Gastrocnemius medialis (tissue), 4 donors: ENCODE measurements at places on chromosomes 2 and 18.

DNA sequence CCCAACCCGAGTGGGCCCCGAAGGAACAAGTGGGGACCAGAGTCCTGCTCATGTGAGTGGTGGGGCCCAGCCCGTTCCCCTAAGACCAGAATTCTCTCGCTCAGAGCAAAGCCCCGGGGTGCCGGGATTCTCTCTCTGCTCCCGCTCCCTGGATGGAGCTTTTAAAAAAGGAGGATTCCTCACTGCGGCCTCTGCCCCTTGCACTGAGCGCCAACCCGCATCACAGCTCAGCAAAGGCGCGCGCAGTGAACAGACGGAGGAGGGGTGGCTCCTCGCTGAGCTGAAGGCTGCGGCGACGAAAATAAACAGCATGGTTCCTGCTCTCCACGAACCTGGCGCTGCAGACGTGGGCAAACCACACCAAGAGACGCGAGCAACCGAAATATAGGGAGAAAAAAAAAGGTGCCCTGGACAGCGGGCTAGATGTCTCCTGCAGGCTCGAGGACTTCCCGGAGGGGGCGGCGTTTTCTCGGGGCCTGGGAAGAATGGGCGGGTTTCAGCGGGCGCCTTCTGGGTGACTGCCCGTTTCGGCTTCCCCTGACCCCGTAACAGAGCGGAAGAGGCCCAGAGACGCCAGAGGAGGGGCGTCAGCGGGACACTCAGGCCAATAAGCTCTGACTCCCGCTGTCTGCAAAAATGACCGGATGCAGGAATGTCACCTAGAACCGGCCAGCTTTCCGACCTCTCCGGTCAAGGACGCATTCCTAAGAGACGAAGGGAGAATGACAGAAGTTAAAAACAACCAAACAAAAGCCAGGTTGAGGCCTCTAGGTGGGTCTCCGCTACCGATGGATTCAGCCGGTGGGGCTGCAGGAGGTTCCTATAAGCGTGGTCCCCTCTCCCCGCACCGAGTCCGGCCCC lies 819 bp upstream of the KLF11 start:
- peak; percentile 61 for DNase-seq

- DNase-seq = no peak
Observed at GRCh38 chr18:62614494-62614893, 91.7 kb downstream of the ZCCHC2 start.

DNA sequence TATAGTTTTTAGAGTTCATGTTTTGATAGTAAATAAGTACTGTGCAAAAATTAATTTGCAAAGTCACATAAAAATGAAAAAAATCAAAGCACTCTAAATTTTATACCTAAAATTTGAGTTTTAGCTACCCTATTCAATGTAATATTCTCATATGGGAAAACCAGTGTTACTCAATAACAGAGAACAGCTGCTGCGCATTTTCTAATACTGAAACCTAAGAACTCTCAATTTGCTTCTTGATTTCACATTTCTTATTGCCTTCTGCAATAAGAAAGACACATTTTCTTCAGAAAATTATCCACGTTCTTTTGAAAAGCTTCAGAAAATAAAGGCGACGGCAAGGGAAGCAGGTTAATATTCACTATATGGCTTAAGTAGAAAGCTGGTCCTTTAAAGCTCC lies 199.1 kb upstream of the CCDC150 start:
- DNase-seq = no peak

DNA sequence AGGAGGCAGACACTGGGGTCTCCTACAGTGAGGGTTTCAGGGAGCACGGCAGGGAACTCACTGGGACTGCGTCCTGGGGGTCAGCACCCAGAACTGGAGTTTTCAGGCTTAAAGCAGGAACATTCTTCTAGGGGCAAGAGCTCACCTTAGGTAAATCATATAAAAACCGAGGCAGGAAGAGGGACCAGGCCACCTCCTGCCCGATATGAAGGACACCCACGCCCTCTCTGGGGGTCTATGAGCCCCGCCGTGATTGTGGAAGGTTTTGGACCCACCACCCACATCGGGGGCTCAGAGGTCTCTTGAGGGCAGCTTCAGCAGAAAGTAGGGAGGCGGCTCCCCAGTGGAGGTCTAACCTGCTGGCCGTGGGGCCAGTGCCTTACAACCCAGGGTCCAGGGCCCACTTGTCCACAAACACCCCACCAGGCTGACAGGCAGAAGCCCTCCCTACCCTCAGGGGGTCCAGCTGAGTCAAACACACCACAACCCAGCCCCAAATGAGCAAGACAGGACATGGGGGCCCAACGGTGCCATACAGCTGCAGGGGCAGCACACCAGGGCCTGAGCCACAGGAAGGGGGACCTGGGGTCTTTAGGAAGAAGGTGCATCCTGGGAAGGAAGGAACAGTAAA lies 25.3 kb downstream of the CROCC2 start:
- DNase-seq = peak; percentile 0

GRCh38 chr2:159272156-159272555 lies 14.3 kb downstream of the WDSUB1 start:
- no peak for DNase-seq

GRCh38 chr2:69046221-69046662 lies 33.3 kb downstream of the ANTXR1 start:
- no peak for DNase-seq

DNA sequence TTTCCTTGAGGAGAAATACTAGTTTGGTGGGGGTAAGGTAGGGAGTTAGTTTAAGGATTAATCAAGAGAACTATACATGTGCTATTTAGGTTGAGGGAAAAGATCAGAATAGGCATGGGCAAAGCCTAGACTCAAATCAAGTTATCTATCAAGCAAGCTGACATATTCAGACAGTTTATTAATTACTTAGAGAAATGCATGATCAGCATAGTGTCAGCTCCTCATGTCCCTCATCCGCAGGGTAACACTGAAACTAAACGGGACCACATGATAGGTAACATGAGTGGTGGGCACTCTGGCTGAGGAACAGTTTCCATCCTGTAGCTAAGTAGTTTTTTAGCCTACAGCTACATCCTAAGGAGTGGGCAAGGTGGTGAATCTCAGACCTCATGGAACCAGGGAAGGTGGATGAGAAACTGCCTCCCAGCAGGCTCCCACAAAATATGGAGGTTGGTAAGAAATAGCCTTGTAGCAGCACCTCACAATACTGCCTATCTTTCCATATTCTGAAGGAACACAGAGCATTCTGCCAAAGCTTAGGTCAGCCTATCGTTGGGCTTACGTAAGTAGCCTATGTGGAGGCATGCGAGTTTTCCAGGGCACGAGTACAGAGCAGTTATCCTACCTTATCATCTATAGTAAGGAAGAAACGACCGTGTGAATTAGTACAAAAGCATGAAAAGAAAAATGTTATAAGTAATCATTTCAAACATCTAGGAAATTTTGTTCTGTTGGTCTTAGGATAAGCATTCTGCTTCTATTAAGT lies 18.4 kb downstream of the ZC3H6 start:
- DNase-seq = no peak

DNA sequence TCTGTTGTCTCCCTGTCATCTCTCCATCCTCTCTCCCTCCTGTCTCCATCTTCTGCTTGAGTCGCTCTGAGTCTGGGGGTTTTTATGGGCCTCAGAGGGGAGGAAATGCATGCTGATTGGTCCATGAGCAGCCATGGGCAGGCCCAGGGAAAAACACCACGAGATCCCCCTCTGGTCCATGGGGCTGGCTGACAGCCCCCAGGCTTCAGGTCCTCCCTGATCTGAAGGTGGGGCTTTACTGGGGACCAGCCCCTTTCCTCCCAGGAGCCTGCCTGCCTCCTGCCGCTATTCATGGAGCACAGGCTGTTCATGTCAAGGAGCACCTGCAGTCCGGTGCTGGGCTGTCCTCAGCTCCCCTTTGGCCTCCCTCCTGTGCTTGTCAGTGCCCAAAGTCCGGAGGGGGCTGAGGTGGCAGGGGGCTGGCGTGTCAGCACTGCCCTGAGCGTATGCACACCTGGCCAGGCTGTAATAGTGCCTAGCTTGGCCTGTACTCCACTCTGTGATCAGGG lies 59.6 kb upstream of the DLX2 start:
- DNase-seq = no peak

DNA sequence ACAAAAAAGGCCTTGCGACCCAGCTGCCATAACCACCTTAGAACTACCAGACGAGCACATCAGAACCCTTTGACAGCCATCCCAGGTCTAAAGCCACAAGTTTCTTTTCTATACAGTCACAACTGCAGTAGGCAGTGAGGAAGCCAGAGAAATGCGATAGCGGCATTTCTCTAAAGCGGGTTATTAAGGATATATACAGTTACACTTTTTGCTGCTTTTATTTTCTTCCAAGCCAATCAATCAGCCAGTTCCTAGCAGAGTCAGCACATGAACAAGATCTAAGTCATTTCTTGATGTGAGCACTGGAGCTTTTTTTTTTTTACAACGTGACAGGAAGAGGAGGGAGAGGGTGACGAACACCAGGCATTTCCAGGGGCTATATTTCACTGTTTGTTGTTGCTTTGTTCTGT lies 48.8 kb downstream of the FEZ2 start:
- DNase-seq = no peak

GRCh38 chr18:62165583-62165982 lies 21.3 kb downstream of the PIGN start:
- DNase-seq = no peak

DNA sequence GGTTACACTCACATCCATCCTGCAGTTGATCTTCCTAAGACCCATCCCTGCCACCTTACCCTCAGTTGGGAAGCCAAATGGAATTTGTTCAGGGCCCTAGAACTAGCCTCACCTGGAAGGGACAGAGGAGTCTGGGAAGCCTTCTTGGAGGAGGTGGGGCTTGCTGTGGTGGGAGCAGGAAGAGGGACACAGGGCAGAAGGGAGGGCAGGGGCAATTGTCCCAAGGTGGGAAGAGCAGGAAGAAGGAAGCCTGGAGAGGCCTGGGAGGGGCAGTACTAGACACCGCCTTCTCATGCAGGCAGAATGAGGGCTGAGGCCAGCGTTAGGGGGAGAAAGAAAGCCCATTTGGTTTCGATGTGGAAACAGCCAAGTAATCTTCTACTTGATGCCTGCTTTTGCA lies 34.1 kb upstream of the ASPRV1 start:
- DNase-seq = no peak

DNA sequence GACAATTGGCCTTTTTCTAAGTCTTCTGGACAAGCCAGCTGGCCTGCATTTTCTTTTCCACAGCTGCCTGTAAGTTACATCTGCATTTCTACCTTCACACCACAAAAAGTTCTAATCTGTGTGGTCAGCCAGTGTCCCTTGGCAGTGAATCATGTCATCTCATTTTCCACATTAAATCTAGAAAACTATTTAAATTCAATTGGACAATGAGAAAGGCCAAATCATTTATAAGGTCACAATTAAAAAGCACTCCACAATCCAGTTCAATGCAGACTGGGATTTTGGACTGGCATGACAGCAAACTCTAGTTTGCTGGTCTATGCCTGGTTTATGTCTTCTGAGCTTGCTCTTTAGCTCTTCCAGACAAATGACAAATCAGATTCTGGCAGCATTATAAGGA lies 494.2 kb upstream of the SPHKAP start:
- no peak for DNase-seq

GRCh38 chr18:57659460-57660102 lies 37.9 kb upstream of the NARS1 start:
- no peak for DNase-seq

GRCh38 chr2:217652761-217653639 lies 349.8 kb downstream of the TNS1 start:
- peak; percentile 74 for DNase-seq

- DNase-seq = no peak
Observed at GRCh38 chr2:58571181-58571852, 330.2 kb upstream of the FANCL start.

- no peak for DNase-seq
Observed at GRCh38 chr2:26562811-26563645, 78.1 kb downstream of the CIB4 start.

DNA sequence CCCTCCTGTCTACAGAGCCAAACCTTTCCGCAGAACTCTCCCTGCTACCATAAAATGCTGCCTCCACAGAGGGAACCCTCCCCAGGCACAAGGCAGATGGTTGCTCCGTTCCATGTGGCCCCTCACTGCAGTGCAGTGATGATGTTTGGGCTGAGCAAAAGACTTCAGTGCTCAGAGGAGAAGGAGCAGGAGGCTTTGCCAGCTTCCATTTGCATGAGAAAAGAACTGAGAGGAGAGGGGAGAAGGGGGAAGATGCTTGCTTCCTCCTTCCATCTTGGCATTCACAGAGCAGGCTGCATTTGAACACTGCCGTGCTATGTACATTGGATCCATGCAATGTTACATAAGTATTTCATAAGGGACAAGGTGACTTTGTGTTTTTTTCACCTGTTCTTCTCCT lies 46.6 kb upstream of the TMEM200C start:
- no peak for DNase-seq

- DNase-seq = no peak
Observed at GRCh38 chr18:70553936-70554260, 265.1 kb downstream of the SOCS6 start.

DNA sequence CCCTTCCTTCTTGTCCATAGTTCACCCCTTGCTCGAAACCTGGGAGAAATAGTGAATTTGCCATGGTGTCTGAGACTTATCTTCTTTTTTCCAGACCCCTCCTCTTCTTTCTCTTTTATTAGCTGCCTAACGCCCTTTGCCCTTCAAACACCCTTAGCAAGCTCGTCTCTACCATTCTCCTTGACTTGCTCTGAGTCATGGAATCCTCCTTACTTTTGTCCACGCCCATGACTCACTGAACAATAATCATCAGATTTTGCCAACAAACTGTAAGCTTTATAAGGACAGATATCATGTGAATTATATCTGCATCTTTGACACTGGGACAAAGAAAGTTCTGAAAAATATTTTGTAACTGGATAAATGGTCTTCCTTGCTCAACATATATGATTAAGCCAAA lies 67.1 kb upstream of the CNTNAP5 start:
- DNase-seq = no peak

DNA sequence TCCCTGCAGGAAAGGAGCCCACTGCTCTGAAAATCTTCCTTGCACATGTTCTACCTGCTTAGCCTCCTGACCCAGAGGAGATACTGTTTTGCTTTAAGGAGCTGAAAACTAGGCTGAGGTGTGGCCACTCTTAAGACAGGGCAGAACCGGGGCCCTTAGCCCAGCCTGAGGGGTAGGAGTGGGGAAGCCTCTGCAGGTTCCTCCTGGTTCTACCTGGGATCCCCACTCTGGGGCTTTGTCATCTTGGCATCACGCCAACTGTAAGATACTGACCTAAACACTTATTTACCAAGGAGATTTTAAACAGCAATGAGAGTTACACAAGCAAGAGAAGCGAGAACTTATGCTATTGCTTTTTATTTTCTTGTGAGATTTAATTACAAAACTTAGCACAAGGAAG lies 86.9 kb downstream of the KCTD1 start:
- DNase-seq = no peak

DNA sequence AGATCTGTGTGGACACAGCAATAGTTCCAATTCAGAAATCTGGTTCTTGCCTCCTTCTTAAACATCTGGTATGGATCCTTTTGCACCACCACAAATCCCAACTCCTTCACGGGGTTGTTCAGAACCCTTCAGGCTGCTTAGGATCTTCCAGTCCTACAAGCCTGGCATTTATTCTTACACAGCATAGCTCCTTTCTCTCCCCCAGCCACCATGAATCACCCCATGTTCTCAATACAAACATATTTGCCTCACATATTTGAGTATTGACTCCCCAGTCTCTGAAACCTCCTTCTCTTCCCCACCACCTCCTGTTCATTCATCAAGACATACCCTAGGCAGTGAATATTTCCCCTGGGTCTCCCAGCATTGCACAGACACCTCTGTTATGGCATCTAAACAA lies 155.2 kb downstream of the ALK start:
- no peak for DNase-seq
